Airway epithelial cell (primary cell): ENCODE measurements at places on chromosomes 4 and X. TPM values are rescaled to one million over a fixed set of nuclear protein-coding genes. Genes with fewer than 3 reads are reported as not detected.

AREG gene
- 325 and 334 TPM in 2 replicates for total RNA-seq

EMCN gene
- not detected in 2 replicates for total RNA-seq

RTL3 gene
- total RNA-seq, result not detected in 2 replicates

BMP3 gene
- 0.05 TPM in 1 of 2 replicates, not detected in the other for total RNA-seq

SLIT2 gene
- 0.37 and 0.63 TPM in 2 replicates for total RNA-seq

NUP62CL gene
- total RNA-seq, result 2.0 and 3.5 TPM in 2 replicates

TAF9B gene
- total RNA-seq, result 8.7 and 12.1 TPM in 2 replicates

CFAP299 gene
- total RNA-seq, result not detected in 2 replicates

SH3RF1 gene
- total RNA-seq, result 12.8 and 17.2 TPM in 2 replicates

PROM1 gene
- total RNA-seq, result under 0.01 TPM in 1 of 2 replicates, not detected in the other

SCD5 gene
- total RNA-seq, result 26.2 and 29.3 TPM in 2 replicates

SHROOM3 gene
- total RNA-seq, result 16.8 and 22.2 TPM in 2 replicates

PRRG3 gene
- not detected in 2 replicates for total RNA-seq

TMPRSS11D gene
- total RNA-seq, result 1.8 and 1.9 TPM in 2 replicates

COX7B2 gene
- total RNA-seq, result not detected in 2 replicates
